ENCODE measurements at places on chromosomes 2 and 18.
A peak's percentile ranks its signal among the peaks of the same experiment; 100 is the strongest.

GRCh38 chr2:98654699-98655495 lies 46.5 kb downstream of the UNC50 start:
- DNase-seq = peak; percentile 42

GRCh38 chr2:46167924-46168323 lies 129.3 kb upstream of the EPAS1 start:
- DNase-seq = no peak

- no peak for DNase-seq
These were observed 3.6 kb downstream of the STARD7 start for GRCh38 chr2:96204836-96205624.

DNA sequence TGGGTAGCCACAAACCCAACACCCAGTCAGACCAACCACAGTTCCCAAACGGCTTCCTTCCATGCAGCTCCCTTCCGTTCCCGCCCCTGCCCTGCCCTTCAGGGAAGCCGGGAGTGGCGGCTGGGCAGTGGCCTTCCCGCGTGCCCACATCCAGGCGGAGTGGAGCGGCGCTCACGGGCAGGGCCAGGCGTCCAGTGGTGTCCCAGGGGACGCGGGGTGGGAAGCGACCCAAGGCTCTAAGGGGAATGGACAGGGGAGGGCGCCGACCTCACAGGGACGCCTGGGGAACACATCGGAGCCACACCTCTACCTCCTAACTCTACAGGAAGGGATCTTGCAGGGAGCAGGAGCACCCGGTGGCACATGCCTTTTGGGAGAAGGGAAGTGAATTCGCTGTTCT lies 225.9 kb upstream of the MGAT5 start:
- no peak for DNase-seq

DNA sequence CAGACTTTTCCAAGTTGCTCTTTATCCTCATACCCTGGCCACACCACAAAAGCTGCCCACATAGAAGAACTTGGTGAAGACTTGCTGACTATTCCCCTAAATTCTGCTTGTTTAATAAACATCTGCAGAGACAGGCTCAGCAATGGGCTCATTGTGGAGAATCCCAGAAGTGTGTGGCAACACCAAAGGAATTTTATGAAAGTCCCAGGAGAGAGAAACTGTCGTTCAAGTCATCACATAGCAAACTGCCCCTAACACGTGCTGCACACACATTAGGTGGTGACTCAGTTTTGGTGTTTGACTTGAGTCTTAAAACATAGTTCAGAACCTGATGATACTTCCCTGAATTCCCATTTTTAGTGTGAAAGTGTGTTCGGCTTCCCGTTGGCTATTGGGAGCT lies 38.6 kb downstream of the CYP1B1 start:
- no peak for DNase-seq

GRCh38 chr2:17574406-17575073 lies 34.0 kb downstream of the VSNL1 start:
- no peak for DNase-seq

DNA sequence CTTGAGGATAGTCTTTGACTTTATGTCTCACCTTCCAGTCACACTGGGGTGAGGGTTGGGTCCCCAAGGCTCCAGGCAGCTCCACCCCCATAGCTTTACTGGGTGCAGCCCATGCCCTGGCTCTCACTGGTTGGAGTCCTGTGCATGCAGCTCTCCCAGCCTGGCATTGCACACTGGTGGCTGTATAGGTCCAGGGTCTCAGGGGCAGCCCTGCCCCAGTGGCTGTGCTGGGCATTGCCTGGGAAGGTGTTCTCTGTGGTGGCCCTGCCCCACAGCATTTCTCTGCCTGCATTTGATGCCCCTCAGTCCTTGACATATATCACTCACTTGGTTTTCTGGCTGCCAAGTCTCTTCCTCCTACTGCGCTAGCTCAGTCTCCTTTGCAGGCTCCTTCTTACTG lies 21.2 kb downstream of the MPHOSPH10 start:
- DNase-seq = no peak

DNA sequence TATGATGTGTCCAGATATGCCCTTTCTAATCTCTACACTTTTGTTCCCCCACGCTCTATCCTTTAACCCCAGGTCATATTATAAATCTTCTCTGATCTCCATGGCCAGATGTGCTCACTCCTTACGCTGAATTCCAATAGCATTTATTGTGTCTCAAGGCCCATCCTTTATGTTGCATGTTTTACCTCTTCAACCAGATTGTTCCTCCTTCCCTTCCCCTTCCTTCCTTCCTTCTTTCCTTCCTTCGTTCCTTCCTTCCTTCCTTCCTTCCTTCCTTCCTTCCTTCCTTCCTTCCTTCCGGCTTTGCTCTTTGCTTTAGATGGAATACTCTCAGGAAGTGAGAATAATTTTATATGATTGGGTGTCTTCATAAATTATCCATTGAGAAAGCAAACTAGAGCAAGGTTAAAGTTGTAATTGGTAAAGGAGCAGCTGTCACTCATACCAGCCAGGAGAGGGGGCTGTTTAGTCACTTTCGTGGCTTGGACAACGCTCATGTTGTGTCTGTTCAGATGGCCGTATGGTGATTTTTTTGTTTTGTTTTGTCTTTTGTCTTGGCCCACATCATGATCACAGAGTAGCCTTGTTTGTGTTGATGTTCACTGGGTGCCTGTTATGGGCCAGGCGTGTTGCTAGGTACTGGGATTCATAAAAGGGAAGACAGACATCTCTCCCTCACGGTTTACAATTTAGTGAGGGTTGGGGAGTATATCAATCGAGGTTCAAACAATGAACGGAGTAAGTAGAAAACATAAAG lies 68.0 kb downstream of the DAW1 start:
- peak; percentile 21 for DNase-seq

DNA sequence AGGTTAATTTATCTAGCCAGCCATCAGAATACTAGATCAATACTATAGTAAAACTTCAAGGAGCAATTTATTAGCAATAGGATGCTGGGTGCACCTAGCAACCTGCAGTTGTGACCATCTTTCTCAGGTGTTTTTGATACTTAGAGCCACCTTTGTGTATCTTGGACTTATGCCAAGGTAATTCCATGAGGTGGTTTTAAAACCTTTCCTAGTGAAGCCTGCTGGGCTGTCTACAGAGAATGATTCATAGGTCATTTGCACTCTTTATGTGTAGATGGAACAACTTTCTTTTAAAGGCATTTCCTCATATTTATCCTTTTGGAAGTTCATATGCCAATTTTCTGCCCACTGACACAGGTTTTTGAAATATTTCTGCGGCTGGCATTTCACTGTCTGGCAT lies 1030.1 kb upstream of the POU3F3 start:
- DNase-seq = no peak

DNA sequence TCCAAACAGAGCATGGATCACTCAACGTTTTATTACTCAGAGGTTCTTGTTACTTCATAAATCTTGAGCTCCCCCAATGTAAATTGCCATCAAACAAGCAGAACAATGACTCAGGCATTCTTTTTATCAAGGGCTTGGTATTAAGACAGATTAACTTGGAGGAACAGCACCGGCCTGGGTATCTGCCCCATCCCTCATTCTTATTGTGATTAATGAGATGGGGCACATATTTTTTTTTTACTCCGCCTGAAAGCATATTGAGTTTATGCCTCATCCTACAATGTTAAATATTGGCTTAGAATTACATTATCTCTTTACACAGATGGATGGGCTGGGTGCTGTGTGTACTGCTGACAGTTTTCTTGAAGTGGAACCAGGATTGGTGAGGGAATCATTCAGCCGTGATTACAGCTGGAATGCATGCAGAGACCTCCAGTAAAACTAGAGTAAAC lies 387.3 kb downstream of the CLIP4 start:
- no peak for DNase-seq

GRCh38 chr18:31101183-31102024 lies 817 bp downstream of the DSC2 start:
- DNase-seq = peak; percentile 51

DNA sequence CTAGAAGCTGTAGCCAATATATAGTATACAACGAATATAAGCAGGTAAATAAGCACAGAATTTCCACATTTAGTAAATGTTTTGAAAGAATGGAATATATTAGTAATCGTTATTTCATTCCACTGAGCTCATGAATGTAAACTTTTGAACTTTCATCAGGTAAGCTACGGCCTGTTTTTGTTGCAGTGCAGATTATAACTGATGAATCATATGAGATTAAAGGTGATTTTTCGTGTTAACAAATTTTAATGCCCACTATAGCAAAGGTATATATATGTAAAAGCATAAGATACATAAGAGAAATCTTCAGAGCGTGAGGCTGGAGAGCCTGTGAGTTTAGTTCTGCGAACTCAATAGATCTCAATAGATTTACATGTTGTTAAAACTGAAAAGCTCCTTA lies 1.1 kb downstream of the SCYGR1 start:
- no peak for DNase-seq

DNA sequence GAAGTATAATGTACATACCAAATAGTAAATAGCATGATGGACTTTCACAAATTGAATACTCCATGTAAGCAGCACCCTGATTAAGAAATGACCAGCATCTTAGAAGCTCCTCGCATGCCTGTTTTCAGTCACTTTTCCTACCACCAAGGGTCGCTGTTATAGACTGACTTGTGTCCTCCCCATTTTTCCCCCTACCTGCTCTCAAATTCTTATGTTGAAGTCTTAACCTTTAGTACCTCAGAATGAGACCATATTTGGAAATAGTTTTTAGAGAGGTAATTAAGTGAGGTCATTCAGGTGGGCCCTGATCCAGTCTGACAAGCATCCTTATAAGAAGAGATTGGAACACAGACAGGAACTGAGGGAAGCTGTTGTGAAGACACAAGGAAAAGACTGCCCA lies 125.9 kb downstream of the LYPD6 start:
- DNase-seq = no peak

DNA sequence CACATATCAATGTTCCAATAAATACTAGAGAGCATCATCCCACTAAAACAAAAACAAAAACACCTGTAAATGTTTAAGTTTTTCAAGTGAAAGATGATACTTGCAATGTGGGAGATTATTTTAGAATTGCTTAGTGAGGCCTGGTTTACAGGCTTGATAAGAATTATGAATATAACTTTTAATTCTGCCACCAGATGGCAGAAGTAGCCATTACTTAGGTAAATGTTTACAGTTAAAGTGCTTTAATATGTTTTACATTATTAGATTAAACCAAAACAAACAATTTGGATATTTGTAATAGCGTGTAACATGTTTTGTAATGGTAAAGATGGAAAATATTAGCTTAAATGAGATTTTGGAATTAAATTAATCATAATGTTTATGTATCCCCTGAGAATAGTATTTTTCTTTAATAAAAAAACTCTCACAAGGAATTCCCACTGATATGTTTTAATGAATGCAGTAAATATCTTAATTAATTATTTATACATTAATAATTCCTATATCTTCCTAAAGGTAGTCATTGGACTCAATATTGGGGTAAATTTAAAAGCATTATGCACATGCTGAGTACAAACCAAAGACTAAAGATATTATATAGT lies 522.0 kb downstream of the SPAG16 start:
- peak; percentile 1 for DNase-seq

- DNase-seq = no peak
These were observed 696.7 kb upstream of the SOX11 start for GRCh38 chr2:4995466-4995865.

DNA sequence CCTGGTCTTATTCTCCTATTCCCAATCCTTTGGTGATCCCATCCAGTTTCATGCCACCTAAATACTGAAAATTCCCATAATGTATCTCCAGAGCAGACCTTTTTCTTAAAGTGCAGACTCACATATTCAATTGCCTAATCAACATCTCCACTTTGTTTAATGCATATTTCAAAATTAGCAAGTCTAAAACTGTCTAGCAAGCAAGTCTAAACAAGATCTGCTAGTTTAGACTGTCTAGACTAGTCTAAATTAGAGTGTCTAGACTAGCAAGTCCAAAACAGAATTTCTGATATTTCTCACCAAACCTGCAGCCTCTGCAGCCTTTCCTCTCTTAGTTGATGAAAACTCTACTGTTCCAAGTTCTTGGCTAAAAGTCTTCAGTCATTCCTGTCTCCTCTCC lies 44.6 kb downstream of the THUMPD2 start:
- DNase-seq = no peak

GRCh38 chr2:101675512-101675911 lies 22.0 kb upstream of the MAP4K4 start:
- DNase-seq = no peak

DNA sequence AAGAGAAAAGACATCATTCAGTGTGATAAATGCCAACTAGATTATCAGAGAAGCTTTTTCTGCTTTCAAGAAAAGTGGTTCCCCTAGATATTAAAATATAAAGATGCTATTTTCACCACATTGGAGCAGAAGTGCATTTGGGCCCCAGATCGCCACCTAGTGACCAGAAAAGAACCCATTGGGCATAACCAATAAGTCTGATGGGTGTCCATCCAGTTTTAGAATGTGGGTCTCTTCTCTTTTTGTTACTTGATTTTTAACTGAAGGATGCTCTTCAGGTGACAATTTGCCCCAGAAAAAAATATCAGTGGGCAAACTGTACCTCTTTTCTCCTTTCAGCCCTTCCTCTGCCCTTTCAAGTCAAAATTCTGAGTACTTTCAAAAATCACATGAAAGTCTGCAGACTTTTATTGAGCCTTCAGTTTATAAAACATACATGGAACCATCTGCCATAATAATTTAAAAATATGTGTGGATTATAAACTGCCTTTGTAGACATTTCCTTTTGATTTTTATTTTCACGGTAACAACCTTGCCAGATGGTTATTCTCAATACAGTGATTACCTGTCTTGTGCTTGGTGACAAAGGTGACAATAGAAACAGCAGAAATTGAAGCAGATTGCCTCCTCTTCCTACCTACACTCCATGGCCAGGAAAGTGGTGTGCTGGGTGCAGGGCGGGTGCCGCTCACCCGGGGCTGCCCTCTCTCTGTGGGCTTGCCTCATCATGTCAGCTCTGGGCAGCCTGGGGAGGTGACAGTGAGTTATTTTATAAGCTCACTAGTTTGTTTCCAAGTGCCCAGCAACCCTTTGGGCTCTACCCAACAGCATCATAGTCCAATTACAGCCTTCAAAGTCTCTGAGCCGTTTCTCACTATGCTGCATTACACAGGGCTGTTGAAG lies 124.5 kb downstream of the DCDC2C start:
- DNase-seq = peak; percentile 35

GRCh38 chr2:46770622-46771021 lies 145.0 kb downstream of the MCFD2 start:
- no peak for DNase-seq

DNA sequence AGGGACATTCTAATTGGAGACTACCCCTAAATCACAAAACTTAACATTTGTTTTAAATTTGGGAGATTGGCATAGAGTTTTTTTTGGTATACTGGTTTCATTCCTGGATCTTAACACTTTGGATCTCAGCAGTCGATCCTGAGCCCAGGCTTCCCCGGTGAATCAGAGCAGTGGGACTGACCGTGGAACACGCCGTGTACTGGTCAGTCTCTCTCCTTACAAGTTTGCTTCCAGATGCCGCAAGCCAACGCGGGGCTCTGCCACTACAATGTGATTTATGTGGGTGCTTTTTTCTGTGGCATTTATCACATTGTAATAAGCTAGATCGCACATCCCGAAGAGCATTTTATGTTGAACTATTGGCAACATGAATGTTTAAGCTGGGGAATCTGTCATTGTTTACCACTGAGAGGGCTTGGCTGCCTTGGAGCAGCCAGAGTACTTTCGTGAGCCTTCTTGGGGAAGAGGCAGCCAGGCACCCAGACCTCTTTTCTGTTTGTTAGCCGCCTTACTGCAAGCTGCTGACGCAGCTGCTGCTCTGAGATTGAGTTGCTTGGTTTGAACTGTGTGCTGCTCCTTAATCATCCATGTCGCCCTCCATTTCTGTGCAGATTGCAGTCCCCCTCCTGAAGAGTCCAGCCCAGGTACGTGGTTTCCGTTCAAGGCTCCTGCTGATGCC lies 49.3 kb downstream of the COA5 start:
- no peak for DNase-seq
